ENCODE measurements at places on chromosomes 2 and 18.

- DNase-seq = no peak
Observed at GRCh38 chr18:78683191-78684010, 296.2 kb upstream of the SALL3 start.

DNA sequence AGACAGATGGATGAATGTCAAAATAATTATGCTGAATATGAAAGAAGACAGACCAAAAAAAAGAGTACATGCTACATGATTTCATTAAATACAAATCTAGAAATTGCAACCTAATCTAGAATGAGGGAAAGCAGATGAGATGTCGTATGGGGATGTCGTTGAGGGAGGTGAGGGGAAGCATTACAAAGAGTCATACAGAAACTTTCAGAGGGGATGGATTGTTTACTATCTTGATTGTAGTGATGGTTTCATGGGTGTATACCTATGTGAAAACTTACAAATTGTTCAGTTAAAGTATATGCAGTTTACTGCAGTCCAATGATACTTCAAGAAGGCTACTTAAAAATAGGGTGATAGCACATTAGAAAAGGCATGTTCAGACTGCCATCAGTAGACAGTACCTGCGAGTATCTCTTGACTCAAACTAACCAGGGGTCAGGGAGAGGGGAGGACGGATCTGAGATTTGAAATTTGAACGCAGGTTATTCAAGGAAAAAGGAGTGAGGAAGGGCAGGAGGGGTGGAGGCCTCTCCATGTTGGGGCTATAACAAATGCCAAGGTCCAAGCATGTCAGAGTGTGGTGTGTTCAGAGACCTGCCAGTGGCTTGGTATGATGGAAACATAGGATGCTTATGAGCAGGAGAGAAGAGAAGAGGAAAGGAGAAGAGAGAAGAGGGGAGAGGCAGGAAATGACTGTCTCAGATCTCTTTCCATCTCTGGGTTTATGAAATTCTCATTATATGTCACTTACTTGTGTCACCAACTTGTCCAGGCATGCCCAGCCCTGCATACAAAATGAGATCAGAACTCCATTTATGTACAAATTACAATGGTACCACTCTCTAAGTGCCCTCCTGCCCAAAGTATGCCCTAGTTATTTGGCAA, 257.3 kb upstream of the CXCR4 start:
- no peak for DNase-seq

DNA sequence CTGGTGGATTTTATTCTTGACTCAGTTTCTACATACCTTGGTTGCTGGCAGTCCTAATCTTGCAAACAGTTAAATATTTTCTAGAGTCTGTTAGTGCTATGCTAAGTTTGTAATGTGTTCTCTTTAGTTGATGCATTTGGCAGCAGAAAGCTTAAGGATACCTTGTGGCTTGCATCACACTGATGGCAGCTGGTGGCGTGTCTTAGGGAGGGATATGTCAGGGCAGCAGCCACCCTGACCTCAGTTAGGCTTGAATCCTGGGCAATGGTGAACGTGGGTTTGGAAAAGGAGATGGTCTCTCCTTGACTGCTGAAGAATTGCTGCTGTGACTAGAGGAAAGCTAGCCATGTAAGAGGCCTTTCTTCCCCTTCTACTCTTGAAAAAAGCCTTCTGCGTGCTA, 4.2 kb downstream of the IAH1 start:
- DNase-seq = no peak

GRCh38 chr2:29309090-29310029, 194.1 kb downstream of the CLIP4 start:
- no peak for DNase-seq

- DNase-seq = no peak
Observed at GRCh38 chr2:37635504-37636380, 35.7 kb downstream of the CDC42EP3 start.
